Ureter (tissue), 1 donor: ENCODE measurements at places on chromosomes 5 and 9. TPM values are rescaled to one million over a fixed set of nuclear protein-coding genes. Genes with fewer than 3 reads are reported as not detected.
A peak's percentile ranks its signal among the peaks of the same experiment; 100 is the strongest.

DNA sequence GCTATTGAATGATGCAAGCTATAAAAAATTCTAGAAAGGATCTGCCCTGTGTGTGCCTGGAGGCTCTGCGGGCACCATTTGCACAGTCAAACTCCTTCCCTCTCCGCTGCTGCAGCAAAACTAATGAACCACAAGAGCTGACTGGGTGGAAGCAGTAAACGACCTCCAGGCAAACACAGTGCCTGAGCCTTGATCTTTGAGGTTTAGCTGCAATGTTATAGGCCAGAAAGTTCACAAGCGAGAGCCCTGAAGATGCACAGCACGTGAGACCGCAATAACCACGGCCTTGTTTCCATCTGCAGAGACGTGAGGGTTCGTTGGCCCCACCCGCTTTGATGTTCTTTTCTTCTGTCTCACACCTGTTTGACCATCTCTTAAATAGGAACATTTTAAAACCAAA, 69.2 kb upstream of the S1PR3 start:
- no peak for DNase-seq

- DNase-seq, result no peak
Measured at GRCh38 chr9:12640016-12640587, 53.1 kb upstream of the TYRP1 start.

GRCh38 chr9:89891591-89892304, 286.9 kb downstream of the GADD45G start:
- peak; percentile 42 for DNase-seq

- DNase-seq, result no peak
Measured at GRCh38 chr9:95486318-95486717, 30.5 kb downstream of the PTCH1 start.

DNA sequence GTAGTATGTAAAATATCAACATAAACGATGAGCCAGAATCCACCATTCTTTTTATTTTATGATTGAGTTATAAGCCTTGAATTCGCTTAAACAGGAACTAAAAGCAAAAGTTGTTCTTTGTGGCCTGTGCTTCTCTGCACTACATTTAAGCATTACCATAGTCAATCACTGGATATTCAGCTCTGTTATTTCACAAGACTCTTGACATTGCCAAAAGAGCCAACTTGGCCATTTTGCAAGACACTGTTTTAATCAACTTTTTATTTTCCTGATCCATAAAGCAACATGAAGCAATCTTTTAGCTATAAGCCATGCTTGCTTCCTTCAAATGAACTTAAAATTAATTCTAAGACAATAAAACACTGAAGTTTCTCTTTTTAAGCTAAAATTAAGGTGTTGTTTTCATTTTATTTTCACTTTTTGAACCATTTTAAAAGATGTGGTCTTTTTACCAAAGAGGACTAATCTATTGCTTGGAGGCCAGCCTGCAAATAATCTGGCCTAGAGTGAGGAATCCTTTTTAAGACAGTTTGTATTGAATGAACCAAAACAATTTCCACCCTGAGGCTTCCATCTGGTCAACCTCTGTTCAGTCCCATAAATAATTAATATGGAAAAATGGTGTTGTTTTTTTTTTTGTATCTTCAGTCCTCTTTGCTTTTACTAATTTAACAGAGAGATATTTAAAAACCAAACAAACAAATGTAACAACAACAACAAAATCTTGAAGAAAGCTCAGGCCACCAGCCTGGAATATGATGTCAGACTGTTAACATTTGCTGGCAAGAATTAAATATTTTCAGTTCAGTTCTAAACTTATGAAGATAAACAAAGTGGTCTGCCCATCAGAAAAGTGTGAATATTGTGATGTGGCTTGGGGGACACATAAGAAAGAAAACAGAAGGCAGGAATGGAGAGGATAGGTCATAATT, 274.4 kb downstream of the MARCHF11 start:
- no peak for DNase-seq

- no peak for DNase-seq
Measured at GRCh38 chr5:71666321-71666720, 52.8 kb upstream of the CARTPT start.

DNA sequence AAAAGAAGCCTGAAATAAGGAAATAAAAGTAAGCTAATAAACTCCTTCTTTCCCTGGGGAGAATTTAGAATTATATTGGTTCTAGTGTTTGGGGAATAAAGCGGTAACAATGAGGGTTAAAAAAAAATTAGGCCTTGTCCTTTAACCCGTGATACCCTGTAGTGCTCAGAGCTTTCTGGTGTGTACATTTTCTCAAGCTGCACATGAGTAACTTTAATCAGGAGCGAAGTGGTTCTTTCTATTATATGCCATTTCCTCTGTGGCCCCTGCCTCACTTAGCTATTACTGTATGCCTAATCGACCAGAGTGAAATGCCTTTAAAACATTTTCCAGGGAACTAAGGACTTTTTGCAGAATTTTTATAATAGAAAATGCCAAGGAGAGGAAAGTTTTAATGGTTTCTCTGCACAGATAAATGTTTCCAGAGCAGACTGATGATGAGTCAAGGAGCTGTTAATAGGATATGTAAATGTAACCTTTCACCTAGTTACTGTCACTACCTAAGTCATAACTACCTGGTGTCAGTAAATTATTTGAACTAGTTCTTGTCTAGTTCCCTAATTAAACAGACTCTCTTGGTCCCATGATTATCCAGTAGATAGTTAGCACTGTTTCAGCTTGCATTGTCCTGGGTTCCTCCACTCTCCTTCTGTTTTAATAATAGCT, 7.6 kb downstream of the PAM start:
- no peak for DNase-seq

- DNase-seq, result no peak
Measured at GRCh38 chr5:179294131-179294780, 51.0 kb downstream of the ADAMTS2 start.

- no peak for DNase-seq
Measured at GRCh38 chr5:139138809-139139208, 59.4 kb downstream of the SIL1 start.

DNA sequence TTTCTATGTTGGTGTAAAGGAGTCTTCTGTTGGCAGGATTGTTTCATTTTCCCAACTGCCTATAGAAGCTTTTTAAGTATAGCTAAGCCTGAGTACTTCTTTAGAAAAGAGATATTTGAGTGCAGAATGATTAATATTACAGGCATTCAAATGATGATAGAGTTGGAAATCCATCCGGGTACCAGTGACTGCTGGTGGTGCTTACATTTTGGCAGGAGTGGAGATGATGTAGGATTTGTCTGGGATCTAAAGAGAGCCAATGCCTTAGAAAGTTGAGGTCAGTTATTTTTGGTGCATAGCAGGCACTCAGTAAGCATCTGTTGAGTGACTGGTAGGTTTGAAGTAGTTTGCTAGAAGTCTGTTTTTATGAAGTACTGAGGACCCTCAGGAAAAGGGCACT, 433.5 kb downstream of the DMAC1 start:
- DNase-seq, result no peak

- no peak for DNase-seq
Measured at GRCh38 chr5:173778784-173779304, 109.3 kb upstream of the CPEB4 start.

DNA sequence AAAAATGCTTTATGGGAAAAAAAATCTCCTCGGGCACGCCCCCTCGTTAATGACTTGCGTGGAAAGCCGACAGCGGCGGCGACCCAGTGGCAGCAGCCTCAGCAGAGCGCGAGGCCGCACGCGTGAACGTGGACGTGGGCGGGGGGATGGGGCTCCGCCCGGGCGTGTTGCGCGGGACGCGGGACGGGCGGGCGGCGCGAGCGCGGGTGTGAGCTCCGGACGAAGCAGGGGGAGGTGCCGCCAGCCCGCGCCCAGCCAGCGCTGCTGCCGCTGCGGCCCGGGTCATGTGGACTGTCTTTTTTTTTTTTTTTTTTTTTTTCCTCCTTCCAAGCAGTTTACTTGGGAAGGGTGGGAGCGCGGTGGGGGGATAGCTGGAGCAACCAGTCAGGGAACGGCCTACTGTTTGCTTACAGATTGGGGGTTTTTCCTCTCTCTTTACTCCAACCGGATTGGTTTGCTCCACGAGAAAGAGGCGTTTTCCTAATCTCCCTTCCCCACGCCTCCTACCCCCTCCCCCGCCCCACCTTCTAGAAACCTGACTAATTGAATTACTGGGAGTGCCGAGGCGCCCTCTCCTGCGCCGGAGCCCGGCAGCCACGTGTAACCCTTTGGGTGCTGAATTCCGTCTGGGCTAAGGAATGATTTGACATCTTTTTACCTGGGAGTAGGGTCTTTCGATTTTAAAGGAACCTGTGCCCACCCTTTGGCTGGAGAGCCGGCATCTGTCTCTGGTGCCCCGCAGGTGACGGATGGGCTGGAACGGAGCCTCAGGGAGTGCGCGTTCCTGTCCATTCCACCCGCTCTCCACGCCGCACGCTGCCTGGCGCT, 1.7 kb upstream of the EFNA5 start:
- DNase-seq, result peak; percentile 89

DNA sequence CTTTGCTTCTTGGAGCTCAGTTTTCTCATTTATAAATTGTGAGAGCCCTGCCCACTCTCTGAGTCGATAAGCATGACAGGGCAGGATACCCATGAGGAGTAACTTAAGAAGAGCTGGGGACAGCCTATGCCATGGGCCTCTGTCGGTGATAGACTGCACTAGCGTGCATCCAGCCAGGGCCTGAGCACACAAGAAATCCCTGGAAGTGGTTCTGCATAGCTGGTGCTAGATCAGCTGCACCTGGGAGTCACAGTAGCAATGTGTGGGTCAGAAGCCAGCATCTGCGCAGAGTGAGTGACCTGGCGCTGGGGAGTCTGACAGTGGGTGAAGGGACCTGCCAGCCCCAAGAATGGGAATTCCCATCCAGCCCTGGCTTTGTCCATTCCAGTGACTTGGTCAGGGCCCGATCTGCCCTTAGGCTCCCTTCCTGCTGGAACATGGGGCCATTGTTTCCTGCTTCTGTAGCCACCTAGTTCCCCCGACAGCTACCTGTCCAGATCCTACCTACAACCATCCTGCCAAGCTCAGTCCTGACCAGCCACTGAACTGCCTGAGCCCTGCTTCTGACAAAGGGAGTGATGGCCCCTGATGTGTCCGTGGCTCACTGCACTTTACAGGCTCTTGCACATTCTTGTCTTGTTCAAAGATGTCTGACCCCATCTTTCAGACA, 35.9 kb upstream of the NANS start:
- DNase-seq, result no peak

GRCh38 chr5:17182981-17183380, 34.5 kb upstream of the BASP1 start:
- DNase-seq, result no peak

- no peak for DNase-seq
Measured at GRCh38 chr5:78243639-78244038, 50.9 kb downstream of the AP3B1 start.

DNA sequence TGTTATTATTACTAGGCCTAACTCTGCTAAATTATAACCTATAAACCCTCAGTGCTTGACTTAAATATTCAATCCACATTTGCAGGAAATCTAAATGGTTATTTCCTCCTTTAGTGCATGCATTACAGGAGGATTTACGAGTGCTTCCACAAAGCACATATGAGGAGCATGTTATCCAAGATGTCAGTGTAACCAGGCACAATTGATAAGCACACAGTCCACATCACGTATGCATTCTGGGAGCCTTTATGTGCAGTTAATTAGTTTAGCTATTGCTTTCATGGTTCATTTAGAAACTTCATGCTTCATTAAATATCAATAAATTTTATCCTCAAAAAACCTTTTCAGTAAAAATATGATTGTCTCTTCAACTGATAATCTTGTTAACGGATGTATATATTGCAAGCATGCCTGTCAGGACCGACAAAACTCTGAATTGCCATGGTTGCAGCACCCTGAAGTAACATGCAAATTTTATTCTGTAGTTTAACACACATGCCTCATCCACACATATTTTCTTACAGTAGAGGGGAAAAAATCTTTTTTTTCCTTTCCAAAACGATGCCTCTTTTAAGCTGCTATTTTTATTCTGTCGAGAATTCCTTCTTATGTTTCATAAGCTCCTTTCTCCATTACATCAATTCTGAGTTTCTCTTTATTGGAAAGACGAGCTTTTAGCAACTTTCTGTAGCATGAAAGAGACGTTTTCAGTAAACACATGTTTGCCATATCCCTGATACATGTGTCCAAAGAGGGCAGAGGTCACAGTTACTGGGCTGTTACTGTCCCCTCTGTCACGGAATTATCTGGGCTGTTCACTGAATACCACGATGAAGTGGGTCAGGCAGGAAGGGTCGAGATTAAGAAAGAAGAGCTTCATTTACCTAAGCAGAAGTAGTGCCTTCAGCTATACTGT, 142.0 kb downstream of the GLIS3 start:
- DNase-seq, result no peak

GRCh38 chr9:10525972-10526371, 86.8 kb downstream of the PTPRD start:
- DNase-seq, result no peak

TAF11L5 gene
- total RNA-seq, result not detected

TTLL11 gene
- 10.9 TPM for total RNA-seq

SMIM33 gene
- total RNA-seq, result not detected

ADAMTSL1 gene
- 11.5 TPM for total RNA-seq

FRRS1L gene
- total RNA-seq, result 11.0 TPM

CLIC3 gene
- 3.6 TPM for total RNA-seq

ADAMTS16 gene
- 0.52 TPM for total RNA-seq

SEMA5A gene
- 57.0 TPM for total RNA-seq
